ENCODE measurements at places on chromosomes 11 and 22. TPM values are rescaled to one million over a fixed set of nuclear protein-coding genes. Genes with fewer than 3 reads are reported as not detected.
A peak's percentile ranks its signal among the peaks of the same experiment; 100 is the strongest.

- H3K27me3 ChIP-seq: peaks cover 4% of the 10 kb centered on the region
- peak overlapping the region; percentile 89 for H3K4me3 ChIP-seq
- H3K27ac ChIP-seq: peak overlapping the region; percentile 90
- peaks cover 31% of the 10 kb centered on the region for H3K4me1 ChIP-seq
- DNase-seq: peak; percentile 66
Measured at GRCh38 chr11:122656073-122656630, 630 bp downstream of the UBASH3B start.

- no peak for DNase-seq
- peaks cover 3% of the 10 kb centered on the region for H3K4me1 ChIP-seq
- H3K27me3 ChIP-seq: no peaks in the 10 kb centered on the region
- H3K4me3 ChIP-seq: no peak overlapping the region
- no peaks in the 10 kb centered on the region for H3K36me3 ChIP-seq
- H3K27ac ChIP-seq: no peak overlapping the region
Measured at GRCh38 chr22:22803285-22803853, 84.2 kb upstream of the IGLL5 start.

DNA sequence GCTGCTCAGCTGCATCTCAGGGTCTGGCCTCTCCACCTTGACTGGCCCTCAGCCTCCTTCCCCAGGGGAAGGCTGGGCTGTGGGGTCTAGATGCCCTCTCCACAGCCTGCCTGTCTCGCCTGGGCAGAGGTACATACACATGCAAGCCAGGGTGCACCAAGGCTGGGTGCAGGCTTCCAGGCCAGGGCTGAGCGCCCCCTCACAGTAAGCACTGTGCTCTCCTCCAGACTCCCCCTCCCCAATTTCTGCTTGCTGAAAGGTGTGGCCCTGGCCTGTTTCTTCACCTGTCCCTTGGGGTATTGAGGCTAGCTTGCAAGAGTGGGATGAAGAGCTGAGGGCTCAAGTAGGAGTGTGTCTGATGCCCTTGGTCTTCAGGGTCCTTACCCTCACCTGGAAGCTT, 22.5 kb downstream of the RELT start:
- H3K36me3 ChIP-seq: no peaks in the 10 kb centered on the region
- no peak overlapping the region for H3K4me3 ChIP-seq
- no peaks in the 10 kb centered on the region for H3K27me3 ChIP-seq
- DNase-seq: no peak

- no peak overlapping the region for H3K4me3 ChIP-seq
- peaks cover 8% of the 10 kb centered on the region for H3K27me3 ChIP-seq
- no peak overlapping the region for H3K27ac ChIP-seq
- peaks cover 3% of the 10 kb centered on the region for H3K36me3 ChIP-seq
- H3K4me1 ChIP-seq: no peaks in the 10 kb centered on the region
- DNase-seq: no peak
Measured at GRCh38 chr22:44380756-44381486, 68.2 kb upstream of the SHISAL1 start.

DNA sequence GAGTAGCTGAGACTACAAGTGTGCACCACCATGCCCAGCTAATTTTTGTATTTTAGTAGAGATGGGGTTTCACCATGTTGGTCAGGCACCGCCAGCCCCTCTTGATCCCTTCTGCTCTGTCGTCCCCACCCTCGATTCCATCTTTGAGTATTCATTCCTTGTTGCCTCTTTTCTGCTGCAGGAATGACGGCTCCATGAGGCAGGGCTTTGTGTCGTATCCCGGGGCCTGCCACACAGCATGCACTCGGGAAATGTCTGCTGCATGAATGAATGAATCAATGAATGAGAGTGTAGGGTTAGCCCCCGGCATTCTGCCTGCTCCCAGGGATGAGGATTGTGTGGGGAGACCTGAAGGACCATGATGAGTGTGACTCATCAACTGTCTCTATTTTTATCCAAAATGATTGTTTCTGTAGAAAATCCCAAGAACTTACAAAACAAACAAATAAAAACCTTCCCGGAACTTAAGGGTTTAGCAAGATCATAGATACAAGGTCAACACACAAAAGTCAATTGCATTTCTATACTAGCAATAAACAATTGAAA, 54.6 kb upstream of the SLC22A12 start:
- peaks cover 23% of the 10 kb centered on the region for H3K27me3 ChIP-seq
- H3K36me3 ChIP-seq: no peaks in the 10 kb centered on the region
- H3K27ac ChIP-seq: no peak overlapping the region

DNA sequence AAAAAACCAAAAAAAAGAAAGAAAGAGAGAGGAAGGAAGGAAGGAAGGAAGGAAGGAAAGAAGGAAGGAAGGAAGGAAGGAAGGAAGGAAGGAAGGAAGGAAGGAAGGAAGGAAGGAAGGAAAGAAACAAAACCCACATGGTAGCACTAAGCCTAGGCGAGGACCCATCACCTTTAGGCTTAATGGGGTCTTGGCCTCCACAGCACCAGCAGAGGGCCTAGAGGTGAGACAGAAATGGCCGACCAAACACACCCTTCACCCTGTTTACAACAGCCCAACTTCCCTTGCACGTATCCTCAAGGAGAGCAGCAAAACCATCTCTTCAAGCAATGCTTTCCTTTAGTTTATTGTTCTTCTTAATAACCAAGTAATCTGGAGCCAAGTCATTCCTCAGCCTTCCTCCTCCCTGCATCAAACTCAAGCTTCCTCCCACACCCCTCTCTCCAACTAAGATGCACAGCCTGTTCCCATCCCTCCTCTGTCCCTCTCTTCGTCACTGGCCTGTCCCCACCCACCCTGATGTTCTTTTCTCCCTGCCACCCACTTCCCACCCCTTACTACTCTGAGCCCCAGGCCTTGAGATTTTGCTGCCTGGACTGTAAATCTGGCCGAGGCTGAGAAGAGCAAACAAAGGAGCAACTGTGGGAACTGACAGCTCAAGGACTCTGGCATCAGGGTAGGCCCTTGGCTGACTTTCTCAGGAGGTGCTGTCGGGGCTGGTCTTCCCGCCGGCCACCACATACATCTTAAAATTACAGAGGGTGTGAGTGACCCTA, 26.0 kb downstream of the POU2AF1 start:
- no peaks in the 10 kb centered on the region for H3K27me3 ChIP-seq
- H3K4me3 ChIP-seq: no peak overlapping the region
- no peak overlapping the region for H3K27ac ChIP-seq
- no peak for DNase-seq
- H3K4me1 ChIP-seq: no peaks in the 10 kb centered on the region

DNA sequence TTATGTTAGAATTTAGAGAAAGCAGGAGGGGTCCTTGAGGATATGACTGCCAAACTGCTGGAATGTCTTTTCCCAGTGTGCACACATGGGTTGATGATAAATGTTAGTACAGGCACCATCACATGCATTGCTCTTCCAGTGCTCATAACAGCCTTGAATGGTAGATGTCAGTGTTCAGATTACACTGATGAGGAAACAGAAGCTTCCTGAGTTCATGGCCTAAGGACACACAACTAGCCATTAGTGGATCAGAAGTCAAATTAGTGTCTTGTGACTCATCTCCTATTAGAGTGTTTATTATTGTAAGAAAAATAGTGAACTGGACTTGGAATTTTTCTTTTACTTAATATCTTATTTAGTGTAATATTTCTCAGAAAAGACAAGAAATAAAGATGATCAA, 241.5 kb downstream of the DDX10 start:
- peaks cover 1% of the 10 kb centered on the region for H3K4me1 ChIP-seq
- H3K4me3 ChIP-seq: no peak overlapping the region
- no peak for DNase-seq

GRCh38 chr22:24155627-24156140, 25.6 kb upstream of the SUSD2 start:
- peaks cover 69% of the 10 kb centered on the region for H3K4me1 ChIP-seq
- no peaks in the 10 kb centered on the region for H3K27me3 ChIP-seq
- no peak overlapping the region for H3K27ac ChIP-seq

GRCh38 chr11:123206791-123207434, 11.9 kb upstream of the CLMP start:
- no peaks in the 10 kb centered on the region for H3K4me1 ChIP-seq
- H3K27ac ChIP-seq: no peak overlapping the region

DNA sequence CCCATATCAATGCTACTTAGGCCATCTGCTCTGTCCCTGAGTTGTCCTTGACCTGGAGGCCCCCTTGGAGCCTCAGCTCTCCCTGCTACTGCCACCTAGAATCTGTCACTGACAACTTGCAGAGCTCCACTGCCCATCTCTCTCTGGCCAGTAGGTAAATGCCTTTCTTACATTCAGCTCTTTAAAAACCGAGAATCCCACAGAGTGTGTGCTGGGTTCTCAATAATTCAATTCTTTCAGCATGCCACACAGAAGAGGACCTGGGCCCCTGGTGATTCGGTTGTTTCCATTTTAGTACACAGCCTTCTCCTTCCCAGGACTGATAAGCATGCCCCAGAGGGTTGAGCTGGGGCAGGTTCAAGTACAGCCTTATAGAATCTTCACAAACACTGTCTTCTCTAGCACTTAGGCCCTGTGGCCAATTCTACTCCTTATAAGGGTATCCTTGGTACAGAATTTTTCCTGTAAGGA, 22.0 kb upstream of the IPO7 start:
- H3K4me1 ChIP-seq: peaks cover 27% of the 10 kb centered on the region
- H3K27ac ChIP-seq: peak overlapping the region; percentile 30
- no peaks in the 10 kb centered on the region for H3K36me3 ChIP-seq
- H3K27me3 ChIP-seq: no peaks in the 10 kb centered on the region
- no peak for DNase-seq

DNA sequence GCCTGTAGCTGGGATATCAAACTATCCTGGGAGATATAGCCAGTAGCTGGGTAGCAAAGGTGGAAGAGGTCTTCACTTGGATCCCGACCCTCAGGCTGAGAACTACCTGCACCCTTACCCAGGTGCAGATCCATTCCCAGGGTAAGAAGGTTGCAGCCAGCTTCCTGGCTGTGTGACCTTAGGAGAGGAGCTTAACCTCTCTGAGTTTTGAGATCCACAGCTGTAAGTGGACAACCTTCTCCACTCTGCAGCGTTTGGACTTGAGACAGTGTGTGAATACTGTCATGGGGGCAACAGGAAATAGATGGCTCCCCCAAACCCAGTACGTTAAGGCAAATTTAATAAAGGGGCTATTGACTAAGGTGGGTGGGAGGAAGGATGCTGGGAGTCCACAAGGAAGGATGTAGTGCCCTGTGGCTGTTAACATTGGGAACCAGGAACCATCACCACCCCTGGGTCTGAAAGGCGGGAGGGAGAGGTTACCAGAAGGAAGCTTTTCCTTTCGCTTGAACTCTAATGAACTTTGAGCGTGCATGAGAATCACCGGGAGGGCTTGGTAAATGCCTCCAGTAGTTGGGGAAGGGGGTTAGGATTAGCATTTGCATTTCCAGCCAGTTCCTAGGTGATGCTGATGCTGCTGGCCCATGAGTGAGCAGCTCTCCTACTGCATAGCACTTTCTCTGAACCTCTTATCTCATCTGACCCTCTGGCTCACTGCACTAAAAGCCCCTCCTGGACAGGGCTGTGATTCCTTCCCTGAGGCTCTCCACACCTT, 24.4 kb downstream of the SGSM1 start:
- H3K4me1 ChIP-seq: no peaks in the 10 kb centered on the region
- DNase-seq: no peak
- no peaks in the 10 kb centered on the region for H3K27me3 ChIP-seq
- no peaks in the 10 kb centered on the region for H3K36me3 ChIP-seq

GRCh38 chr11:117232911-117233409, 489 bp downstream of the RNF214 start:
- peak overlapping the region; percentile 74 for H3K27ac ChIP-seq
- no peak for DNase-seq
- peaks cover 30% of the 10 kb centered on the region for H3K36me3 ChIP-seq

- no peak overlapping the region for H3K27ac ChIP-seq
- H3K4me1 ChIP-seq: no peaks in the 10 kb centered on the region
- no peak for DNase-seq
- no peak overlapping the region for H3K4me3 ChIP-seq
- H3K36me3 ChIP-seq: no peaks in the 10 kb centered on the region
Measured at GRCh38 chr11:9914064-9914463, 250.2 kb downstream of the SWAP70 start.

DNA sequence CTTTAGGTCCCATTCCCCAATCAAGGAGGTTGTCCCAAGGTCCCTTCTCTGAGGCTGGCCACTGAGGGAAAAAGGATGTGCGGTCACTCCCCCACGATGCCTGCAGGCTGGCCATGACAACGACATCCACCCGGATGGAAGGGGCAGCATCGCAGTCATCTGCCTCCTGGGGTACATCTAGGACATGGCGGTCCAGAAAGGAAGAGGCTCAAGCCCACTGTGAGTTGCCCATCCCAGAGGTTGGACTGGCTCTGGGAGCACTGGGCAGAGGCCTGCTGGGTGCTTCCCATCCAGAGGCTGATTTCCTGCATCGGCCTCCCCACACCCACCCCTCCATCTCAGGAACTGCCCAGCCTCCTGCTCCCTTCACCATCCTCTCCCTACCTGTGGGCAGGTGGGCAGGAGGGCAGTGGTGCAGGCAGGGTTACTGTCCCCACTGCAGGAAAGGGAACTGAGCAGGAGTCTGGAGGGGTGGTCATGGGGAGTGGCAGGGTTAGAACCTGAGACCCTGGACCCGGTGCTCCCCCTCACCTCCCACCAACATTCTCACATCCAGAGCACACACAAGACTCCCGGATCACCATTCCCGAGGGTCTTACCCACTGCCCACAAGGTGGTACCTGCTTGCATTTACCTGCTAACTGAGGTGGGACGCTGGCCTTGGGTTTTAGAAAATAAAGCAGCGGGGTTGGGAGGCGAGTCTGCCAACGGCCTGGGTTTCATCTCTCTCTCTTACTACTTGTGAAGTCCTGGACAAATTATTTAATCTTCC, 4.4 kb downstream of the RCE1 start:
- H3K4me1 ChIP-seq: peaks cover 21% of the 10 kb centered on the region
- no peak overlapping the region for H3K27ac ChIP-seq
- H3K4me3 ChIP-seq: no peak overlapping the region
- H3K27me3 ChIP-seq: no peaks in the 10 kb centered on the region
- DNase-seq: no peak
- H3K36me3 ChIP-seq: peaks cover 4% of the 10 kb centered on the region

DNA sequence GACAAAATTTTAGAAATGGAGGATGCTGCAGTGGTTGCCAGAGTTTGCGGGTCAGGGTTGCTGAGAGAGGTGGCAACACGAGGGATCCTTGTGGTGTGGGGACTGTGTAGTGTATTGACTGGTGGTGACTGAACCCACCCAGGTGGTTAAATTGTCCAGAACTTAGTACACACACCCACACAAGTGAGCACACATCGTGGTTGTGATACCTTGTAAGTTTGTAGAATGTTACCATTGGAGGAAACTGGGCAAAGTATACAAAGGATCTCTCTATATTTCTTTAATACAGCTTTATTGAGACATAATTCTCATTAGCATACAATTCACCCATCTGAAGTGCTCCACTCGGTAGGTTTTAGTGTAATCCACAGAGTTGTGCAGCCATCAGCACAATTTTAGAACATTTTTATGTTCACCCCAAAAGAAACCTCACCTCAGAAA, 56.1 kb downstream of the MED15 start:
- H3K4me1 ChIP-seq: peaks cover 58% of the 10 kb centered on the region
- H3K4me3 ChIP-seq: no peak overlapping the region
- no peaks in the 10 kb centered on the region for H3K27me3 ChIP-seq
- H3K27ac ChIP-seq: no peak overlapping the region

- no peaks in the 10 kb centered on the region for H3K4me1 ChIP-seq
- no peak for DNase-seq
- no peak overlapping the region for H3K4me3 ChIP-seq
- peaks cover 3% of the 10 kb centered on the region for H3K27me3 ChIP-seq
Measured at GRCh38 chr22:48061726-48062125, 1299.3 kb downstream of the TBC1D22A start.

Gene KCNE3
- total RNA-seq: not detected

Gene P2RY2
- total RNA-seq: not detected

Gene OLFML1
- not detected for total RNA-seq

Gene CCDC81
- 0.16 TPM for total RNA-seq

Gene MS4A6E
- total RNA-seq: not detected

Gene RASL10A
- not detected for total RNA-seq

Gene OR52I1
- not detected for total RNA-seq

Gene KCNJ11
- 0.74 TPM for total RNA-seq

Gene GRIK4
- 0.43 TPM for total RNA-seq

Measured in activated naive CD8-positive, alpha-beta T cell treated with anti-CD3 and anti-CD28 coated beads for 36 hours (primary cell).